NCI-H345 (cell line): ENCODE measurements at places on chromosomes 7 and 10.

DNA sequence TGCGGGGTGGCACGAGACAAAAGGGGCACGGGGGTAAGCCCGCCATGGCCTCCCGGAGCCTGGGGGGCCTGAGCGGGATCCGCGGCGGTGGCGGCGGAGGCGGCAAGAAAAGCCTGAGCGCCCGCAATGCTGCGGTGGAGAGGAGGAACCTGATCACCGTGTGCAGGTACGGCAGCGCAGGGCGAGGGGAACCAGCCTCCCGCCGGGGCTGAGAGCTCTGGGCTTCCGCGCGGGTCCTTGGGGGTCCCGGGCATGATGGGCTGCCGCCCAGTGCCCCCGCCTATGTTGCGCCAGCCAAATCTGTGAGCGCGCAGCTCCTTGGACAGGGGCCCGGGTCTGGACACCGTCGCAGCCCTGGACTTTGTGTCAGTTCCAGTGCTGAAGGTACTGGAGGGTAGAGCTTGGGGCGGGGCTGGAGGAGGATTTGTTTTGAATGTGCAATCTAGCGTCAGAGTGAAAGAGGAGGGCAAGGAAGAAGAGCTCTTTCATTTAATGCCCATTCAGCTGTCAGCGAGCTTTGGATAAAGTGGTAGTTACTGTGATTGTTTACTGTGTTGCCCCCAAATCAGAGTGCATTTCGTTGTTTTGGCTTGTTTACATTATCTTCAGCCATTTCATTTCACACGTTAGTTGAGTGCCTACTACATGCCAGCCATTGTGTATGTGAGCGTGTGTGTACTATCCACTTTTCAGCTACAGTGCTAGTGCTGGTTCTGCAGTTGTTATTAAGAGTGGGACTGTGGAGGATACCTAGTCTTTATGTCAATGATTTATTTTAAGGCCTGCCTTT is 777 bp downstream of the RUNDC3B start:
- DNase-seq = peak; percentile 64

DNA sequence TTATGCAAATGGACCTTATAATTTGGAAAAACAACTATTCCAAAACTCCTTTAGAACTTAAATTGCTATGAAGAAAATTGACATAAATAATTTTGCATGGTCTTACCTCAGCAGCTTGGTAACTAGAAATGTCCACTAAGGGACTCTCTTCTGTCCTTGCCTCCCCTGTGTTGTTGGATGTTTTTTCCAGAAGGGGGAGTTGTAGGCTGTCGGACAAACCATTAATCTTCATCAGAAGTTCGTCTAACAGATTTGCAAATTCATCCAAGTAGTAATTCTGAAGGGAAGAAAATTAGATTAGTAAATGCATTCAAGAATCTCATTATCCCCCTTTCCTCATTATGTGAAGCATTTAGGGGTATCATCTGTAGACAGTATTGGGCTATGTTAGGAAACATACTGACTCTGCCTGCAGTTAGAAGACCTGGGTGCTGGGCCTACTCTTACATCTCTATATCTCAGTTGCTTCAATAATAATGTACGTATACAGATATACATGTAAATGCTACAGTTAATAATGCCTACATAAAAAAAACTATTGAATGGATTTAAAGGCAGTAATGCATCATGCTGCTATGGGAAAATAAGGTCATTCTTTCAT is 155.6 kb downstream of the PKD1L1 start:
- no peak for DNase-seq

DNA sequence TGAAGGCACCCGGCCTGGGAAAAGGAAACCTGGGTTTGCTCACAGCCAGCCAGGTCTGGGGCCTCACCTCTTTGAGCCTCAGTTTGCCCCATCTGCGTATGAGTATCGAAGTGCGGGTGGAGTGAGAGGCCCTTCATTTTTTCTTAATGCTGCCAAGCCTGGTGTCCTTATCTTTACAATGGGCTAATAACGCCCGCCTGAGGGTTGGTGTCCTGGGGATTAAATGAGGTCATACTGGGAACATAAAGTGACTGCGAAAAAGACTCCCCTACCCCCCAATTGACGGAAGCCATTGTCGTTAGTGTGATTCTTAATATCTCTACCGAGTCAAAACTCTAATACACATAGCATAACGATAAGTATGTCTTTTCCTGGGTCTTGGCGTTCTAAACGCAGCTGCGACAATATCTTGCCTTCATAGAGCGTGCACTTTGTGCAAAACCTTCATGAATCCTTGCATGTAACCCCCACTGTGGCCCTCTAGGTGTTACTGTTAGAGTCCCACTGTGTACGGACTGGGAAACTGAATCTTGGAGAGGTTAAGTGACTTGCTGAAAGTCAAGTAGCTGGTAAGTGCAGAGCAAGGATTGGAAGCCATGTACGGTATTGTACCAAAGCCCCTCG is 11.4 kb upstream of the GRB10 start:
- no peak for DNase-seq

DNA sequence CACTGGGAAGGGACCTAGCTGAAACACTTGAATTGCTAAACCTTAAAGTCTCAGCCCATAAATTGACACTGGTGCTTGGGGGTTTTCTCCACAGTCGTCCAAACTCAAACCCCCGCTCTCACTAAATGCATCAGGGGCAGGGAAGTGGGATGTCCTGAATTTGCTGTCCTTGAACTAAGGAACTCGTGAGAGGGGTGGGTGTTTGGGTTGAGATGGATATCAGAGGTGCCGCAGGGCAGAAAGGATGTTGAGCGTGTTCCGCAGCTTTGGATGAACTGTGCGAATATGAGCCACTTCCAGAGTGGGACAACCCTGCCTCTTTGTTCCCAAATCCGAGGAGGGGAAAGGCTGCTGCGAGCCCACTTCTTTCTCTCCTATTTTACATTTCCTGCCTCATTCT is 90.3 kb upstream of the LYZL2 start:
- DNase-seq = no peak

DNA sequence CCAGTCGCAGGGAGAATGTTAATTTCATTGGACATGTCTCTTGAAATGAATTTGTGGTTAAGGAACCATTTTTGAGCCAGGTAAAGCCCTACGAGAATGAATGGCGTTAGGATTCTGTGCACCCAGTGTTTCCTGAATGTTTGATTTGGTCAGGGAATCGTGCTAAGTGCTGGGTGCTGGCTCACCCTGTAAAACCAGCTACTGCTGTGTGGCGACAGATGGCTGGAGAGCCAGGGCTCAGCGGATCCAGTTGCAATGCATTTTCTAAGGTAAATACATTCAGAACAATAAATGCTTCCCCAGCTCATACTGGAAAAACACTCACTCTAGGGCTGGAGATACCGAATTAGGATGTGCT is 355.5 kb downstream of the GLRX3 start:
- no peak for DNase-seq

DNA sequence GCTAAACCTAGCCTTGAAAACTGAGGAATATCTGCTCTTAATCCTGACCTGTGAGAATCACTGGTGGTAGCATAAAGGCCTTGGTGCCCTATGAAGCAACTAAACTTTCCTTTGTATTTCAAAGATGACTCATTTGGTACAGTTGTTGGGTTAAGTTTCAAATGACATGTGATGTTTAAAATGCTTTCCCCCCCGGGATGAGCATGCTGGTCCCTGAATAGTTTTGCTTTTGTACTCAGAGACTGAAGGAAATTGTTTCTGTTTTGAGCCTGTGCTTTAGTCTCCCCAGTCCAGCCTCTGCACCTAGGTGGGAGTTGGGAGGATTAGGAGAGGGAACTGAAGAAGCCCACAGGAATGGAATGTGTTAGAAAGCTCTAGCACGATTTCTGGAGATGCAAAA is 258.9 kb upstream of the NPY start:
- DNase-seq = no peak

GRCh38 chr10:60943316-60944057 is 498 bp downstream of the RHOBTB1 start:
- peak; percentile 69 for DNase-seq

DNA sequence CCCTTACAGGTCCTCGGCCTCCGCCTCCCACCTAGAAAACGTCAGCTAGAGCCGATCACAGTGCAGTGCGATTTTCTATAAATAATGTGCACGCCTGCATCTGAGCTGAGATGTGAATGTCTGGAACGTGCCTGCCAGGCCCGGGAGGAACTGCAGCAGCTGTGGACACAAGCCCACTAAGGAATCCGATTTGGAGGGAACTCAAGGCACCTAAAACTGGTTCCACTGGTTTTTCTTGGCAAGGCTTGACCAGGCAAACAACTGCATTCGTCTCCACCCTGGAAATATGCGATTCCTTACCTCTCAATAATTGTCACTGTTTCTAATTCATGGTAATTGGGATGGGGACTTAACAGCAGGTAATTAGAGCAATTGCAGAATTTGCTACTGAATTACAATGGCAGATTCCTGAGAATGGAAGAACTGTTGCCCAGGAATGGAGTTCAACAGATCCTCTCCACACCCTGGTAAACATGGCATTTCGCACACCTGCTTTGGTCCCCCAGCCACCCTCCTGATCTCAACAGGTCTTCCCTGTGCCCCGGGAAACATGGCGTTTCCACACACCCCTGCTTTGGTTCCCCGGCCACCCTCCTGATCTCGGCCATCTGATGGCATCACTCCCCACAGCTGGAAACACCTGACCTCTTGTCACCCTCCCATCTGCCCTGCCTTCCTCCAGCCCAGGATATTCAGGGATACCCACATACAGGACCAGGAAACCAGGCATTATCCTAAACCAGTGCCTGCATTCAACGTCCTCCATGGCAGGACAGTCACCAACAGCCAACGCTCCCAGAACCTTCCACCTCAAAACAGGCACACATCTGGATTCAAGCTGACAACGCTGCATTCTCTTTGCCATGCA is 76.0 kb downstream of the DIP2C start:
- peak; percentile 69 for DNase-seq

GRCh38 chr7:91068136-91068795 is 196.0 kb upstream of the FZD1 start:
- DNase-seq = no peak

GRCh38 chr10:124198871-124199270 is 105.5 kb upstream of the CHST15 start:
- DNase-seq = no peak

- DNase-seq = no peak
Observed at GRCh38 chr7:121475806-121476205, 79.7 kb upstream of the FAM3C start.

GRCh38 chr10:4121502-4122380 is 336.7 kb upstream of the KLF6 start:
- DNase-seq = no peak

- no peak for DNase-seq
Observed at GRCh38 chr10:28674782-28675181, 2.5 kb upstream of the BAMBI start.

- DNase-seq = no peak
Observed at GRCh38 chr10:103382769-103383168, 13.5 kb downstream of the ATP5MK start.

- no peak for DNase-seq
Observed at GRCh38 chr7:128422842-128423241, 13.1 kb upstream of the IMPDH1 start.

DNA sequence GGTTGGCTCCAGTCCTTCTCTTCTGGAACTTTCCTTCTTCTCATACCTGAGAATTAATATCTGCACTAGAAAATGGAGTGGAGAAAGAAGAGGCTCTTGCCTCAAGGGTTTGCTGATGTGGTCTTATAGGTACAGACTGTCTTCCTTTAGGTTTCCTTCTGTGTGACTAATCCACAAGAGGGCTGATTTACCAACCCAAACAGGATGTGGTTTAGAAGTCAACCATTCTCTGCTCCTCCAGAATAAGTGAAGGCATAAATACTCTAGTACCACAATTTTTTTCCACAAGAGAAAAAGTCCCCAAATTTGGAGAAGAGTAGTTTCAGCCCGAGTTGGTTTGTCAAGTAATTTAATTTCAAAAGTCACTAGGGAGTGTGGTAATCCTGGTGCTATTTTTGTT is 85.8 kb downstream of the NRP1 start:
- DNase-seq = no peak

GRCh38 chr10:33125111-33125510 is 167.1 kb upstream of the ITGB1 start:
- no peak for DNase-seq
